GM12878 (cell line): ENCODE measurements at places on chromosomes 3 and 15. TPM values are rescaled to one million over a fixed set of nuclear protein-coding genes. Genes with fewer than 3 reads are reported as not detected.

Gene ITIH1
- total RNA-seq = 0.16 and 0.33 TPM in 2 replicates

Gene NECTIN3
- total RNA-seq = 0.21 TPM in 1 of 2 replicates, not detected in the other

Gene NEK11
- total RNA-seq = 0.51 and 0.74 TPM in 2 replicates

Gene LMAN1L
- not detected in 2 replicates for total RNA-seq

Gene XIRP1
- total RNA-seq = 0.38 and 0.40 TPM in 2 replicates

Gene DCUN1D1
- 45.9 and 48.2 TPM in 2 replicates for total RNA-seq

Gene GOLGA8T
- not detected in 2 replicates for total RNA-seq

Gene CLDN1
- total RNA-seq = 8.9 and 10.7 TPM in 2 replicates

Gene MUC13
- total RNA-seq = 0.80 and 0.92 TPM in 2 replicates

Gene PLS1
- total RNA-seq = 1.5 and 1.6 TPM in 2 replicates

Gene CADM2
- total RNA-seq = not detected in 2 replicates

Gene ACAN
- not detected in 2 replicates for total RNA-seq

Gene LRRC28
- total RNA-seq = 24.8 and 27.7 TPM in 2 replicates
